ENCODE measurements at places on chromosomes 1 and 21. TPM values are rescaled to one million over a fixed set of nuclear protein-coding genes. Genes with fewer than 3 reads are reported as not detected.

Gene OR2G2
- polyA plus RNA-seq = not detected

Gene CD1E
- 0.34 TPM for polyA plus RNA-seq

DNA sequence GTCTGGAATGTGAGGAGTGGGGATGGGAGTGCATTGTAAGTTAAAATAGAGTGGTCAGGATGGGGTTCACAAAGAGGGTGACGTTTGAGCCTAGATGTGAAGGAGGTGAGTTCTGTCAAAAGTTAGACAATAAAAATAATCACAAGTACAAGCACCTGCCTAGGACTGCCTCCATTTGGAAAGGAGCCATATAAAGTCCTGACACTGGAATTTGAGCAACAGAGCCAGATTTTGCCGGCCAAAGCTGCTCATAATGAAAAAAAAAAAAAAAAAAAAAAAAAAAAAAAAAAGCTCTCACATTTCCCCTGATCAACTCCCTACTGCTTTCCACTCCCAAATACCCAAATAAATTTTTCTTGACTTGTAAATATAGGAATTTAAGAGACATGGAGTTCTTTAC, 4.1 kb downstream of the PALMD start:
- DNase-seq = no peak

Gene ALPL
- polyA plus RNA-seq = 1.5 TPM

Gene TMEM200B
- polyA plus RNA-seq = 5.9 TPM

GRCh38 chr21:32886339-32886738, 114.8 kb upstream of the PAXBP1 start:
- no peak for DNase-seq
